Posterior vena cava (tissue), 2 donors: ENCODE measurements at places on chromosomes 11 and 22. TPM values are rescaled to one million over a fixed set of nuclear protein-coding genes. Genes with fewer than 3 reads are reported as not detected.
A peak's percentile ranks its signal among the peaks of the same experiment; 100 is the strongest.

Gene LDHAL6A
- not detected for total RNA-seq

Gene TKFC
- total RNA-seq: 24.6 TPM

Gene SCO2
- 2.6 TPM for total RNA-seq

Gene TCP11L1
- 25.4 TPM for total RNA-seq

Gene KCTD14
- 0.51 TPM for total RNA-seq

DNA sequence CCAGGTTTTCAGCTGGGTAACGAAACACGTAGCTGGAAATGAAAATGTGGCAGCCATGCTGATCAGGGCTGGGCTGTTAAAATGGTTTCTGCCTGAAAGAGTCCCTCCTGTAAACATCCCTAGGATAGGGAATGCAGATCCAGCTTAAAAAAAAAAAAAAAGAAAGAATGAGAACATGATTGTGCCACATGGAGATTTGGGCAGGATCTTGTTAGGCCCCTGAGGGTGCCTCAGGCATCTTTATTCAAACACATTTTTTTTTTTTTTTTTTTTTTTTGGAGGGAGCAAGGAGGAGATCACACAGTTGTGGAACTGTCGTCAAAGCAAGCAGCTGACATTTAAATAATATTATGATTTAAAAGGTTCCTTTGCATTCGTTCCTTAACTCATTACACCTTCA lies 900.3 kb downstream of the OPCML start:
- no peak for DNase-seq

DNA sequence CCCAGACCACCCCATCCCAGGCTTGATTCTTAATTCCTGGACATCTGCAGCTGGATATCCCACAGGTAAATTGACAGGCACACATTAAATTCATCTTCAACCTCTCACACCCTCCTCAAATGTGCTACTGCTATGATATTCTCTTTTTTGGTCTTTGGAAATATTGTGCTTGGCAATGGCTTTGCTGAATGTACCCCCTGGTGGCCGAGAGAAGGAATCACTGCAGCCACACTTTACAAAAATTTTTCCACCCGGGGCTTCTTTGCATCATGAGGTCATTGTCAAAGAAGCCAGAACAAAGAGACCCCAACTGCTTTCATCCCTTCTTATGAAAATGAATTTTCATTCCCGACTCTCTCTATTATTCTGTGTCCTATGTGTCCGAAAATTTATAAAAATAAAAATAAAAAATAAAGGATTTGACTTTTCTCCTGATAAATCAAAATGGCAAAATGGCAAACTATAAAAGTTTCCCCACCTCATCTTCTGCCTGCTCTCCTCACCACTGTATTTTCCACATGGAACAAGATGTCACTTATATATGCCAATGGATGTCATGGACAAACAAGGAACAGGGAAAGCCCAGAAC lies 15.0 kb upstream of the CYB5R2 start:
- DNase-seq: no peak

DNA sequence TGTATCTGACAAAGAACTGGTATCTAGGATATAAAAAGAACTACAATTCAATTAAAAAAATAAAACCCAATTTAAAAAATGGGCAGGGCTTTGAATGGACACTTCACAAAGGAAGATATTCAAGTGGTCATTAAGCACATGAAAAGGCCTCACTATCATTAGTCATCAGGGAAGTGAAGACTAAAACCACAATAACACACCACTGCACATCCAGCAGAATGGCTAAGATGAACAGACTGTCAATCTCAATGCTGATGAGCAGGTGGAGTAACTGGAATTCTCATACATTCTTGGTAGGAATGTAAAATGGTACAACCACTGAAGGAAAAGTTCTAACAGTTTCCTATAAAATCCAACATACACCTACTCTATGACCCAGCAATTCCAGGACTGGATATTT lies 8.9 kb downstream of the HPS4 start:
- no peak for DNase-seq

DNA sequence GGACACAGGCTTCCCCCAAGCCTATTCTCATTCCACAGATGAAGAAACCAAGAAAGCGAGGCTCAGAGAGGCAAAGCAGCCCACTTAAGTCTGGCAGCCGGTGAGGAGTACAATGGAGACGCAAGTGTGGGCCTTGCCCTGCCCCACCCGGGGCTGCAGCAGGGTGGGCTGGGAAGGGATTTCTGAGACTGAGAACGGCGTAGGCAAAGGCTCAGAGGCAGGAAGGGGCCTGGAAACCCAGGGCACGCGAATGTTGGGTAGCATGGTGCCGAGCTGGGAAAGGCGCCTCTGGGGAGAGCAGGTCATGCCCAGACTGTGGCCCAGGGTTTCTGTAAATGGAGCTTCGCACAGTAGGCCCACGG lies 47.5 kb upstream of the SHISAL1 start:
- no peak for DNase-seq

DNA sequence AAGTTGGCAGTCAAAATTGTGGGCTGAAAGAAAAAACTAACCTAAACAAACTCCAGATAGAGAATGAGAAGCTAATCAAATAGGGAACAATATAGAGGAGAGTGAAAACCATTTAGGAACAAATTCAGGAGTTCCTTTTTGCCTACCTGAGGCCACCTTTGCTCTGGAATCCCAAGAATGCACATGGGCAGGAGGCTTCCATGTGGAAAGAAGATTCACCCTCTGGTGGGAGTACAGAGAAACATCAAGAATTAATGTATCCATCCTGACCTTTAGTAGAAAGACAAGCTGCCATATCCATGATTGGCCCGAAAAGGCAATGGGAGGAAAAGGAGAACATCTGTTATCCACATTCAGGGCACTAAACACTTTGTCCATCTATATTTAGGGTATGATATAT lies 35.0 kb upstream of the MRGPRX1 start:
- DNase-seq: no peak

GRCh38 chr11:27401833-27402316 lies 38.9 kb upstream of the CCDC34 start:
- DNase-seq: no peak

- peak; percentile 64 for DNase-seq
These were observed 44.9 kb upstream of the CARS1 start for GRCh38 chr11:3101921-3102640.

DNA sequence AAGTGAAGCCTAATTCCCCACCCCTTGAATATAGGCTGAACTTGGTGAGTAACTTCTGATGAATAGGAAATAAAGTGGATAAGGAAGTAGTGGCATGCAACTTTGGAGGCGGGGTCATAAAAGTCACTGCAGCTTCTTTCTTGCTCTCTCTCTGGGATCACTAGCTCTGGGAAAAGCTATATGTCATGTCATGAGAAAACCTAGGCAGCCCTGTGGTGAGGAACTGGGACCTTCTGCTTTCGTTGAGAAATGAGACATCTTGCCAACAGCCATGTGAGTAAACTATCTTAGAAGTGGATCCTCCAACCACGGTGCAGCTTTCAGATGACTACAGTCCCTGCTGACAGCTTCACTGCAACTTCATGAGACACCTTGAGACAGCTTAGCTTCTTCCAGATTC lies 15.7 kb downstream of the ZNF214 start:
- DNase-seq: no peak

- no peak for DNase-seq
These were observed 59.8 kb upstream of the B3GAT1 start for GRCh38 chr11:134471716-134472455.

DNA sequence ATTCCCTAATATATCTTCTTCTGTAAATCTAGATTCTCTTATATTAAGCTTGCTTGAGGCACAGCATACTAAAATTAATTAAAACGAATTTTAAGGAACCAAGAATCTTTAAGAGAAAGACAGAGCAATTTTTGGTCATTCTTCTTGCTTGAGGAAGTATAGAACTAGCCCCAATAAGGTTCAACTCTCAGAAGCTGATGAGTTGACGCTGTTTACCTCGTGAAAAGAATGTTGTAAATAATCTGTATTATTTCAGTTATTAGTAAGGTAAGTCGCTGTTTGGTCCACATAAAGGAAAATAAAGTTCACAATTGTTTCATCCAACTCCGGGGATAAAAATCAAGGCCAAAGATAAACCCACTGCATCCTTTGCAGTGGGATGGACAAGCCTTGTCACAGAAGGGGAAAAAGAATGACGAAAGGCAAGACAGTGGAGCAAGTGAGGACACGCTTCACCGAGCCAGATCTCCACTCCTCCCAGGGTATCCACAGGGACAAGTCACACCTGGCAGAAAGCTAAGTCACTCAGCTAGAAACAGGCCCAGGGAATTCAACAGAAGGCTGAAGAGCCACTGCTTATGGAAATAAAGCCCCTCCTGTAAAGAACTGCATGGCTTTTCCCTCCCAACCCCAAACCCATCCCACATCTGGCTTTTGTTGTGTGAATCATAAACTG lies 752 bp downstream of the POU2AF1 start:
- DNase-seq: no peak

GRCh38 chr11:83282084-83282716 lies 4.0 kb downstream of the CCDC90B start:
- DNase-seq: no peak

DNA sequence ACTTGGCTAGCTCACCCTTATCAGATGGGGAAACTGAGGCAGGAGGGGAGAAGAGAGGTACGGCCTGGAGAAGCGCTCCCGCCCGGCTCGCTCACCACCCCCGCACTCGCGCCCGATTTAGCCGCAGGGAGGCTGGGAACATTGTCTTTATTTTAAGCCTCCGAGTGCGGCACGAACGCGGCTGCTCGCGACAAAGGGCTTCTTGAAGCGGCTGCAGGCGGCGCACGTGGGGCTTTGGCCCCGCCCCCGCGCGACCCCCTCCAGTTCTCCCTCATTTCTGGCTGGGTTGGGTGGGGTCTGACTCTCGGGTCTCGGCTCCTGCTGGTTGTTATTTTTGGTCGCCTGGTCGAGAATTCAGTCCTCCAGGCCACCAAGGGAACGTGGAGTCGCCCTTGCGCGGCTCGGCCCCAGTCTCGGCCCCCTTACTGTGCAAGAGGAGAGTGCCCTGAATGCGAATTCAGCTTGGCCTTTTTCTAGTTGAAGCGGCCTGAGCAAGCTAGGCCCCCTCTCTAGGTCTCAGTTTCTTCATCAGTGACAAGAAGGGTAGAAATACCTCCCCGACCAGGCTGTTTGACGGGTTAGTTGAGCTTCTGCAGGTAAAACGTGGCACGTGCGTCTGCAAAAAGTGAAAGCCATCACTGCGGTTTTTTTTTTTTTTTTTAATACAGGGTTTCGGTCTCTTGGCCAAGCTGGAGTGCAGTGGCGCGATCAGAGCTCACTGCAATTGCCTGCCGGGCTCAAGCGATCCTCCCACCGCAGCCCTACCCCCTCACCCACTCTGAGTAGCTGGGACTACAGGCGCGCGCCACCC lies 2.6 kb upstream of the CHRM1 start:
- DNase-seq: peak; percentile 67

- DNase-seq: no peak
These were observed 51.6 kb downstream of the LGR4 start for GRCh38 chr11:27420722-27421572.

GRCh38 chr11:91310085-91310484 lies 914.5 kb upstream of the FAT3 start:
- no peak for DNase-seq

GRCh38 chr22:32803020-32803737 lies 1.7 kb downstream of the TIMP3 start:
- DNase-seq: no peak

GRCh38 chr11:107020594-107020993 lies 2.3 kb upstream of the GUCY1A2 start:
- no peak for DNase-seq

GRCh38 chr11:131910178-131910522 lies 539.7 kb downstream of the NTM start:
- DNase-seq: no peak

GRCh38 chr11:5449432-5449831 lies 309 bp downstream of the OR51I2 start:
- no peak for DNase-seq

DNA sequence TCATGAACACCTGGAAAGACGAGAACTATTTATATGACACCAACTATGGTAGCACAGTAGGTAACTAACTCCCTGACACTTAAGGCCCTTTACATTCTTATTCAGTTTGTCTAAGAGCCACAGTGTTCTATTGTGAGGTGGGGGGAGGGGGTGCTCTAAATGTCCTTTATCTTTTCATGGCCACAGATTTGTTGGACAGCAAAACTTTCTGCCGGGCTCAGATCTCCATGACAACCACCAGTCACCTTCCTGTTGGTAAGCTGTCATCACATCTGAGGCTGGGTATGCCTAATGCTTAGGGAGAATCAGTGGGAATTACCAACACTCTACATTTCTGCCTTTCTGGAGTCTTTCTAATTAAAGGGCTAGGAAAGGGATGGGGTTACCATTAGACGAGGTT lies 30.7 kb downstream of the EHF start:
- DNase-seq: no peak

- DNase-seq: peak; percentile 46
These were observed 82.9 kb upstream of the PPARA start for GRCh38 chr22:46067159-46068111.

- no peak for DNase-seq
These were observed 63.0 kb downstream of the GAB2 start for GRCh38 chr11:78354408-78355308.
